Activated CD4-positive, CD25-positive, alpha-beta regulatory T cell treated with anti-CD3 and anti-CD28 coated beads, Interleukin-2, amount 50 U/mL, for 72 hours (primary cell): ENCODE measurements at places on chromosomes 5 and 9.

DNA sequence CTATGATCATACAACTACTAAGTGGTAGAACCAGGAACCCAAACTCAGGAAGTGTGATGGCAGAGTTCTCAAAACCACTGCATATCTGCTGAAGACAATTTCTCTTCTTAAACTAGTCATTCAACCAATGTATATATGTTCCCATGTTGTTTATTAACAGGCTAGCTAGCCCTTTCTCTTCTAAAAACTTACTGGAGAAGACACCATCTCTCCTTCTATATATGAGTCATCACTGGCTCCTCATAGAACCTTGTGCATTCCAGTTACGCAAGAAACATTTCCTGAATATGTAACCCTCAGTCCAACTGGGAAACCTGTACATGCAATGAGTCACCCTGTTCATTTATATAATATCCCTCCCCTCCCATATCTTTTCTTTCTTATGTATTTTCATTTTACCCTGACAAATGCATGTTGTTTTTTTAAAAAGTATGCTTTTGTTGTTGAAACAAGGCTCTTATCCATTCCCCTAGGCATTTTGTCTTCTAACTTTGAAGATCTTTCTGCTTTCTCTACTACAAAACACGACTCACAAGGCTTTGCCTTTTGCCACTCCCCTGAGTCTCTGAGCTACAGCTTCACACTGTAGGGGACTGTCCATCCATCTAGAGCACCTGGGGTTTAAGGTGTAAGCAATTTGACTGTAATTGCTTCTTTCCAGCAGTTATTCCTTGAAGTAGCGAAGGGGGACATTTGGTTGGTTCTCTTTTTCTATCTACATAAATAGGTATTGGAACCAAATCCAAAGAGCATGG lies 119.5 kb downstream of the ANXA1 start:
- DNase-seq, result no peak

DNA sequence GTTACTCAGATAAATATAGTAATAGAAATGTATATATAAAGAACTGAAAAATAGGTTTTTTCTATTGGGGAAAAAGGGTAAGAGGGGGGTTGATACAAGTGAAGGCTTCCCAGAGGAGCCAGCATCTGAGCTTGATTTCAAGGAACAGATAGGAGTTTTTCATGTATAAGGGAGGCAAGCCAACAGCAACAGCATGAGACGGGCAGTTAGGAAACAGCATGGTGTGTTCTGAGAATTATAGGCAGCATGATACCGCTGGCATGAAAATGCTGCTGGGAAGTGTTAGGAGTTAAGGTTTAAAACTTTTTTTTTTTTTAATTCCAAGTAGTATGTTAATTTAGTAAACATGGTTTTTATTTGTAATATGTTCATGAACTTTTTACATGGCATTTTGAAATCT lies 9.7 kb downstream of the CDC37L1 start:
- no peak for DNase-seq

DNA sequence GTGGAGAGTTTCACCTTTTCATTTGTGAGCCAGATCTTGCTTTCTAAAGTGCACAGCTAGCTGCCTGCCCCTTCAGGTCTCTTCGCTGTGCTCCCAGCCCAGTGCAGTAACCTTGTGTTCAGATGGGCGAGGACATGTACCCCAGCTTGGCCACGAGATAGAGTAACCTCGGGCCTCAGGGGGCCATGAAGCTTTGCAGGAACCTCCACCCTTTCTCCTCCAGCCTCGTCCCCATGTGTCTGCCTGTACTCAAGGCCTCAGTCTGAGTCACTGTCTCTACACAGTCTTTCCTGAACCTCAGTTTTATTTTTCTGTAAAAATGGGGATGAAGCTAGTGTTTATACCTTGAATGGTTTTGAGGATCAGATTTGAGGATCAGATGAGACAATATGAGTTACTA lies 37.9 kb downstream of the ERGIC1 start:
- no peak for DNase-seq

DNA sequence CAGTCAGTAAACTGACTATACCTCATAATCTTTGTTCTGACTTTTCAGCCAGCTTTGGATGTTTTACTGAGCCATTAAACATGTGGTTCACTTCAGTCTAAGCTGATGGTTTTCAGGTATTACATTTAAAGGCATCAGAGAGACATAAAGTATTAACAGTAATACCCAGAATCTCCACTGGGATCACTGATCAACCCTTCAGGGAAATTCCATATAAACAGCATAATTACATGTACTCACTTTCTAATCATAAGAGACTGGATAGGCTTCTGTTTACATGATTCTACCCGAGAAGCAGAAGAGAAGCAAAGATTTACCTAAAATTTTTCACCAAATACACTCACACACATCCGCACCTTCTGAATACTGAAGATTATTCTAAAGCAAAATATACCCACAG lies 186.7 kb upstream of the FREM1 start:
- DNase-seq, result no peak

- DNase-seq, result no peak
Measured at GRCh38 chr5:74433896-74434829, 206.4 kb downstream of the ENC1 start.

- DNase-seq, result no peak
Measured at GRCh38 chr5:69497006-69497520, 4.5 kb downstream of the OCLN start.

DNA sequence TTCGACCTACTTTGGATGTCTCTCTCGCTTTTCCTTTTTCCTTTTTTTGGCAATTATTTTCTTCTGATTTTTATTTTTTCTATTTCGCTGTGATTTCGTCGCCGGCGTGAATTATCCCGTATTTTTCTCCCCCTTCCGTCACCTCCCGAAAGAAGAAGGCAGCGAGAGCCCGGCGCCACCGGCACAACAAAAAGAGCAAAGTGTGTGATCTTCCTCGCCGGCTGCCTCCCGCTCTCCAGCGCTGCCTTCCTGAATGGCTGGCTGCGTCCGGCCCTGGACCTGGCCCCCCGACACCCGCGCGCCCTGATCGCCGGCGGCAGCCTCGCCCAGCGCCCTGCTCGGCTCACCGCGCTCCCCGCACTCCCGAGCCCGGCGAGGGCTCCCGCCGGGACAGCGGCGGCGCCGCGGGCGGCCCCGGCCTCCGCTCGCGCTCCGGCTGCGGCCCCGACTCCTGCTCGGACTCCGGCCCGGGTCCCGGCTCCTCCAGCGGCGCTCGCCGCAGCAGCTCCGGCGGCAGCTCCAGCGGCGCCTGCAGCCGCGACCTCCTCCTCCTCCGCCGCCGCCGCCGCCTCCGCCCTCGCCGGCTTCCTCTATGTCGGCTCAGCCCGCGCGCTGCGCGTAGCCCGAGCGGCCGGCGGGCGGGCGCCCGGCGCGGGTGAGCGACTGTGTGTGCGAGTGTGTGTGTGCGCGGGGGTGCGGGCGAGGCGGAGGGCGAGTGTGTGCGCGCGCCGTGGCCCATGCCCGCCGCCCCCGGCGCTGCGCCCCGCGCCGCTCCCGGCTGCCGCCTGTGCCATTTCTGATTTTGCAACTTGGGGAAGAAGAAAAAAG lies 960 bp downstream of the NR2F1 start:
- DNase-seq, result peak; percentile 34

- no peak for DNase-seq
Measured at GRCh38 chr9:89841456-89841855, 236.6 kb downstream of the GADD45G start.

GRCh38 chr5:138911441-138911840 lies 36.3 kb upstream of the LRRTM2 start:
- DNase-seq, result no peak

GRCh38 chr5:167657016-167657415 lies 634.4 kb upstream of the WWC1 start:
- DNase-seq, result no peak

GRCh38 chr9:71079451-71079850 lies 42.0 kb downstream of the TRPM3 start:
- DNase-seq, result no peak

GRCh38 chr9:123087359-123087888 lies 54.0 kb downstream of the GPR21 start:
- no peak for DNase-seq

DNA sequence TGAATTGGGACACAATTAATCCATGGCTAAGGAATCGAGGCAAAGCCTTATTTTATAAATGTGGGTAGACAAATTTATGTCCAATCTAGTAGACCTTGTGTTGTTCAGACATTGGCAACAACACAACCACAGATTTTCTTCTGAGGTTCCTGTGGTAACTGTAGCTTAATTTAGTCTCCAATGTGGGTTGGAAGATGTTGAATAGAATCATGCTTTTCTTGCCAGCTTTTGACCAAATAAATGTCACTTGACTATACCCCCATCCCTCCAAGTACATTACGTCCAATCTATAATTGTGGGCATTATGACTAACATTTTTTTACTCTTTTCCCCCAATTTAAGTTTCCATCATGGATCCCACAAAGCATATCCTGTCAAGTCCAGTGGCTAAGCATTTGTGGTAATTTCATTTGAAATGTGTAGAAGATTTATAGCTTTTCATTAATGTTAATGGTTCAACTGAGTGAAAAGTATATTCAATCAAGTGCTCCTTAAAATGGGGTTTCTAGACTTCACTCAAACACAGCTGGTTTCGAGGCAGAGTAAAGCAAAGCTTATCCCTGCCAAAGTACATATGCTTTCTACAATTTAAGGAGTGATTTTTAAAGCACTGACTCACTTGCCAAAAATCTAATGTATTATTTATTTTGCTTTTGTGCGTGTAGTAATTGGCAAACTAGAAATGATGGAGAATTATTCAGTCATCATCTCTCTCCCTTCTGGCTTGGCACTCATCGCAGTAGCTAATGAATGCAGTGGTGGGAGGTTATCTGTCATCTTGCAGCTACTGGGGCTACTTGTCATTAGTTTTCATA lies 141.8 kb downstream of the FAM174A start:
- DNase-seq, result no peak

GRCh38 chr9:103574056-103574455 lies 520.1 kb upstream of the SMC2 start:
- no peak for DNase-seq

- DNase-seq, result no peak
Measured at GRCh38 chr5:102886586-102886985, 131.5 kb downstream of the PAM start.

DNA sequence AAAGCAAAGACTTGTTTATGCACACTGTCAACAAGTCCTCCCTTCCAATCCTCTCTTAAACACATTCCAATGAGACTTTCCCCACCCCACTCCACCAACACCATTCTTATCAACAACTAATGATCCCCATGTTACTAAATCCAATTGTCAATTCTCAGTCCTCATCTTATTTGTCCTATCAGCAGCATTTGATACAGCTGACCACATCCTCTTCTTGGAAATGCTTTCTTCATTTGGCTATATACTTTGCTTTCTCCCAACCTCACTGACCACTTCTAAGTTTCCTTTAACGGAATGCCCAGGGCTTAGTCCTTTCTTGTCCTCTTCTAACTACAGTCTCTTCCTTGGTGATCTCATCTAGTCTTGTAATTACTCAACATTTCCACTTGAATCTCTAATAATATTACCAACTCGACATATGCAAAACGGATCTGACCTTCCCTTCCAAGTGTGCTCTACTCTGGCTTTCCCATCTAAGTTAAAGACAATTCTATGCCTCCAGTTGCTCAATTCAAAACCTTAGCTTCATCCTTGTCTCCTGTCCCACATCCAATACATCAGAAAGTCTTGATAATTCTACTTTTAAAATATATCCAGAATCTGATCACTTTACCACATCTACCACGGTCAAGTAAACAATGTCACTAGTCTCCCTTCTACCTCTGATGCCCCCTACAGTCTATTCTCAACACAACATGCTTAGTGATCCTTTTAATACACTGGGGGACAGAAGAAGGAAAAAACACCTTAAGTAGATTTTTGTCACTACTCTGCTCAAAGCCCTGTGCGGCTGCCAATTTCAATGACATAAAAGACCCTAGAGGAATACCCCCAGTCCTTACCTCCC lies 25.5 kb downstream of the AGTPBP1 start:
- DNase-seq, result no peak

GRCh38 chr9:113783475-113783874 lies 92.6 kb upstream of the ZNF618 start:
- DNase-seq, result no peak

DNA sequence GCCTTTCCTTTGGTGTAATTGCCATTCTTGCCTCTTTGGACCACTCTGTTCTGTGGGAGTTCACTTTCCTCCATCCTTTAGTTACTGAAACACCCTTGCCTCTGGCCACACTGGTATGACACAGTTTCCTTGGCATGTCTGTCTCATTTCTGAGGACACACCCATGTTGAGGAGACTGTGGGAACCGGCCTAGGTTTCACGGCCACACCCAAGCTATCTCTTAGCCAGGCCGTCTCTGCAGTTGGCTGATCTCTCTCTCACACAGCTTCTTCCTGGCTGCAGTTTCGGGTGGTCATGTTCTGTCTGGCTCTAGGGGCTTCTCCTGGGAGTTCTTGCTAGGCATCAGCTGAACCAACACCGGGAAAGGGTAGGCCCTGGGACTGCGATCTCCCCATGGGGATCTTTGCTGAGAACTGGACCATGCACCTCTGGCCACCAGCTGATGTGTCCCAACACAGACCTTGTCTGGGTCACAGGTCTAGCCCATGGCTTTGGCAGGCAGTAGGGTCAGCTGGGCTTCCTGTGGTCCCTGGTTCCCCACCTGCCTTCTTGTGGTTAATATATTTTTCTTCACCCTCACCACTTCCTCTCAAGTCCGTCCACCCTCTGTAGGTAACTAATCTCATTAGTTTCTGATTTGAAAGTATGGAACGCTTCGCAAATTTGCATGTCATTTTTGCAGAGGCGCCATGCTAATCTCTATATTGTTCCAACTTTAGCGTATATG lies 24.9 kb downstream of the ARHGEF37 start:
- no peak for DNase-seq
